Daoy (cell line): ENCODE measurements at places on chromosomes 11 and 22. TPM values are rescaled to one million over a fixed set of nuclear protein-coding genes. Genes with fewer than 3 reads are reported as not detected.

- DNase-seq: no peak
Observed at GRCh38 chr11:75013051-75013450, 24.3 kb downstream of the NEU3 start.

Gene ART1
- not detected in 2 replicates for total RNA-seq

Gene SLC15A3
- 3.0 and 3.9 TPM in 2 replicates for total RNA-seq

Gene CBX7
- total RNA-seq: 0.24 and 0.63 TPM in 2 replicates

Gene HSPB2
- not detected in 2 replicates for total RNA-seq

DNA sequence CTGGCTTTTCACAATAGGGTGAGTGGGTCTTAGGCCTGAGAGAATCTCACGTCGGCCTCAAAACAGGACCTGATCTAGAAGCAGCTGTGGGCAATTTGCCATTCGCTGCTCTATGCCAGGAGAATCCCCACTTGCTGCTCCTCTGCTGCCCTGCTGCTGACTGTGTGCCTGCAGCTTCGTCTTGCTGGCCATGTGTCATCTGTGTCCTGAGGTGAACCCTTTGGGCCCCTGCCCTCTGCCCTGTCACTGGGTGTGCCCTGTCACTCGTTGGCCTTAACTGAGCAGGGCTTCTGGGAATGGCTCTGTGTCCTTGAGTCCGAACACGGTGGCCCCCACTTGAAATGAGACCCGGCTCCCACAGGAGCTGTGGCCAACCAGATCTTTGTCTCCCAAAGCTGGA, 6.2 kb downstream of the NAA40 start:
- DNase-seq: no peak

Gene NFRKB
- total RNA-seq: 20.2 and 21.5 TPM in 2 replicates

GRCh38 chr11:35712533-35712932, 50.0 kb downstream of the TRIM44 start:
- DNase-seq: no peak

DNA sequence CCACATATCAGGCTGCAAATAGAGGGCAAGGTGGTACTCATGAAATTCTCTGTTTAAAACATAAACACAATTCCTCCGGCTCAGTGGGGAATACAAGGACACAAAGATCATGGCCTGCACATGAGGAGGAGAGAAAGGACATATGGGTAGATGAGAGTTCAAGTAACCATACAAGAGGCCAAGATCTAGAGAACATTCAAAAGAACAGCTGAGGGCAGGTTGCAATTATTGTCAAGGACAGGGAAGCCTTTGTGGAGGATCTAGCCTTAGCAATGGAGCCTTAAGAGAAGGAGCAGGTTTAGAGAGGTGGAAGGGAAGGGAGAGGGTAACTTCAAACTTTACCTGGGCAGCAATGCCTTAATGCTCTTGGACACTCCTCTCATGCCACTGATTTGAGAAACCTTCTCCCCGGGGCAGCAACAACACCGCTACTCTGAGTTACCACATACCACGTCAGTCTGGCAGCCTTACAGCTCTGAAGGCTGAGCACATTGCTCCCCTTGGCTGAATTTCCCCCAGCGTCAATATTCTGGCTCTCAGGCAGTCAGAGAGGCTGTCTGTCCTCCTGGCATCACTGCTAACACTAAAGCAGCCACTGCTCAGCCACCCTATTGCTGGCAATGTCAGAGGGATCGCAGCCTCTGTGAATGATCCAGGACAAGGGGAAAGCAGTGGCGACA, 55.5 kb downstream of the CLPB start:
- DNase-seq: no peak

Gene SLC17A6
- not detected in 2 replicates for total RNA-seq

Gene DGKZ
- total RNA-seq: 27.2 and 41.4 TPM in 2 replicates

Gene PATE4
- not detected in 2 replicates for total RNA-seq

DNA sequence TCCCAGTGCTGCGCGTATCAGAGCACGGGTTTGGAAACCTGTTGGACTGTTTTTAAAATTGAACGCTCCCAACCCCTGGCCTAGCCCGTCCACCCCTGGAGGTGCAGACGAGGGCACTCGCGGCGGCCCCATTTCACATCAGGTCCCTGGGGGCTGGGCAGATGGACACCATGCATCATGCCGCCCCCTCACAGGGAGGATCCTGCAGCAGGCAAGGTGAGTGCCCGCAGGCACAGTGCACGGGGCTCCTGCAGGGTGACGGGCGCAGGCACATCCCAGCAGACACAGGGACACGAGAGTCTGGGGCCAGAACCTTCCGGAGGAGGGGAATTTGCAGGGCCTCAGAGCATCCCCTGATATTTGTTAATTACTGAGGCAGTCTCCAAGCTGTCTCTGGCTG, 7.3 kb downstream of the ANO9 start:
- no peak for DNase-seq

GRCh38 chr22:22912988-22913253, 25.3 kb downstream of the IGLL5 start:
- DNase-seq: no peak

Gene XKR3
- total RNA-seq: 0.69 TPM in 1 of 2 replicates, not detected in the other

DNA sequence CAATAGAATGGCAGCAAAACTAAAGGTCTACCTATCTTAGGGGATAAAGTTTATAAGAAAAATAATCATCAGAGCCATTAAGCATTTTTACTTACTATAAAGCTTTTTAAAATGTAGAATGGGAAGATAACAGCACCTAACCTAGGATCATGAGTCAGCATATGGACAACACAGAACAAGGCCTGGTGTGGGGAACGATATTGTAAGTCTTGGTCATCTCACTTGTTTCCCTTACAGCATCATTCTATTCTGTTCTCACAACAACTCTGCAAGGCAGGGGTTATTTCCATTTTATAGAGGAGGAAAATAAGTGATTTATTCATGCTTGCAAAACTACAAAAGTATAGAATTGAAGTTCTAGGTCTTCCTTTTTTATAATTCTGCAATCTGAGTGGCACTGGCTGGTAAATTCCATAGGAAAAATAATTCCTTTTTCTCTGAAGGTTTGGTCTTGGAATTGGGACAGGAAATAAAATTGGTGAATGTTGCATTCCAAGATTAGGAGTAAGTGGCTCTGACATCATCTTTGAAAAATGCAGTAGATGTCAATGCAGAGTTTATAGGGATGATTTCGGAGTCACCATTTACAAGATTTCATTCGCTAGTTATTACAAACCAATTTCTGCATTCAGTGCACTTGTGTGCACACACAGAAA, 423.0 kb downstream of the DYNC2H1 start:
- peak; percentile 27 for DNase-seq

GRCh38 chr11:94106716-94107115, 21.9 kb upstream of the PANX1 start:
- DNase-seq: no peak

GRCh38 chr11:47534704-47535251, 18.2 kb downstream of the CELF1 start:
- DNase-seq: no peak

Gene TRIM68
- 5.4 and 9.6 TPM in 2 replicates for total RNA-seq

DNA sequence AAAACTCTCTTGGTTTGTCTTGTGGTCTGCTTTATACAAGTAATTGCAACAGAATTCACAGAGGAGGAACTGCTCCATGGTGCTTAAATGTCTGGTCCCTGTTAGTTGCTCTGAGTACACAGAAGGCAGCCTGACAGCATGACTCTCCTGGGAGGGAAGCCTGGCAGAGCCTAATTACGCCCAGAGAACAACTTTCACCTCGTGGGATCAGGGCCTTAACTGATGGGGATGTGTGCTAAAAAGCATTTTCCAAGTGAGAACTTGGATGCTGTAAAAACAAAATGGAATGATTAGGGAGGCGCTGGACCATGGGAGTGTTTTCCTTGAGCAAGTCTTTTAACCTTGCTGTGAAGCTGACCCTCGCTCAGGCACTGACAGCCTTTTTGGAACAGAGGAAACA, 154.0 kb upstream of the TENM4 start:
- DNase-seq: no peak

- DNase-seq: no peak
Observed at GRCh38 chr22:22322792-22323191, 78.2 kb downstream of the VPREB1 start.

Gene SCGB1A1
- not detected in 2 replicates for total RNA-seq

Gene MTNR1B
- total RNA-seq: not detected in 2 replicates

DNA sequence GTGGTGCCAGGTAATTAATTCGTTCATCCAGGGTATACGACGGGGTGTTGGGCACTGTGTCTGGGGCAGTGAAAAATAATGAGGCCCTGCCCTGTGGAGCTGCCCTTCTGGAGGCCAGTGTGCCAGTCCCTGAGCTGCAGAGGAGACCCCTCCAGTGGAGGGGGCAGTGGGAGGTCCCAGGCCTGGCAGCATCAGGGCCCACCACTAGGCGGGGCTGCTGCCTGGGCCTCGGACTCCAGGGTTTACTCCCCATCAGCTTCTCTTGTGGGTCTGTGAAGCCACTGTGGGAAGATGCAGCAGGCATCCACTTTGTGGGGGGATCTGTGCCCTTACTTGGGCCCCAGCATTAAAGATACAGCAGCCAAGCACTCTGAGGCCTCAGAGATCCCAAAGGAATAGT, 17.4 kb upstream of the TMPRSS6 start:
- DNase-seq: no peak

GRCh38 chr11:69746752-69747742, 28.1 kb downstream of the FGF4 start:
- no peak for DNase-seq

GRCh38 chr11:6238902-6239301, at the start of gene CNGA4:
TSS of gene CNGA4 (plus strand) at chr11:6239089. CDS start at chr11:6239207, 118 bp downstream.
- no peak for DNase-seq

GRCh38 chr22:27329966-27330645, 471.4 kb downstream of the MN1 start:
- DNase-seq: no peak

- DNase-seq: peak; percentile 11
Observed at GRCh38 chr11:105357764-105358163, 218.2 kb upstream of the CARD18 start.

GRCh38 chr11:122232985-122233384, 117.0 kb upstream of the BLID start:
- peak; percentile 58 for DNase-seq

DNA sequence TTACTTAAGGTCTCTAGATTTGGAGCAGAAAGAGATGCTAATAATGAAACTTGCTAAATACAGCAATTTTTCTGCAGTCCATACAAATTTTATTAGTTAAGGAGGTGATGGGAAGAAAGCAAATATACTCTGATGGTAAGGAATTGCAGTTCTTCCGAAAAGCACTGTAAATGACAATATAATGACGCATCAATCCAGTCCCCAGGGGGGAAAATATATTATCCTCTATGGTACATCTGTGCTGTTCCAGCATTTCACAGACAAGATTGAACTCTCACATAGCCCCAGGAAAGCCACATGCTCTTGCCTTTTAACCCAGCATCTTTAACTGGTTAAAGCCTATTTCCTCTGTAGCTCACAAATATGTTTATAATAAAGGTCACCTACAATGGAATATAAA, 416.6 kb upstream of the CCDC90B start:
- DNase-seq: no peak

DNA sequence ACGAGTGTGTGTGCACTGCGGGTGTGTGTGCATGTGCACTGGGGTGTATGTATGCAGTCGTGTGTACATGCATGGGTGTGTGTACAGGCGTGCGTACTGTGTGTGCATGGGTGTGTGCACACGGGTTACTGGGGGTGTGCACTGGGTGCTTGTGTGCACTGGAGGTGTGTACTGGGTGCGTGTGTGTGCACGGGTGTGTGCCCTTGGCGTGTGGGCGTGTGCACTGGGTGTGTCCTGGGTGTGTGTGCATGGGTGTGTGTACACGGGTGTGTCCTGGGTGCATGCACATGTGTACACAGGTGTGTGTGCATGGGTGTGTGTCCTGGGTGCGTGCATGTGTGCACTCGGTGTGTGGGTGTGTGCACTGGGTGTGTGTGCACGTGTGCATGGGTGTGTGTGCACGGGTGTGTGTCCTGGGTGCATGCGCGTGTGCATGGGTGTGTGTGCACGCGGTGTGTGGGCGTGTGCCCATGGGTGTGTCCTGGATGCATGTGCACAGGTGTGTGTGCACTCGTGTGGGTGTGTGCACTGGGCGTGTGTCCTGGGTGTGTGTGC, 39.1 kb downstream of the BRSK2 start:
- DNase-seq: no peak

Gene APOL4
- not detected in 2 replicates for total RNA-seq

GRCh38 chr11:66035653-66036333, 9.5 kb upstream of the CATSPER1 start:
- DNase-seq: no peak

DNA sequence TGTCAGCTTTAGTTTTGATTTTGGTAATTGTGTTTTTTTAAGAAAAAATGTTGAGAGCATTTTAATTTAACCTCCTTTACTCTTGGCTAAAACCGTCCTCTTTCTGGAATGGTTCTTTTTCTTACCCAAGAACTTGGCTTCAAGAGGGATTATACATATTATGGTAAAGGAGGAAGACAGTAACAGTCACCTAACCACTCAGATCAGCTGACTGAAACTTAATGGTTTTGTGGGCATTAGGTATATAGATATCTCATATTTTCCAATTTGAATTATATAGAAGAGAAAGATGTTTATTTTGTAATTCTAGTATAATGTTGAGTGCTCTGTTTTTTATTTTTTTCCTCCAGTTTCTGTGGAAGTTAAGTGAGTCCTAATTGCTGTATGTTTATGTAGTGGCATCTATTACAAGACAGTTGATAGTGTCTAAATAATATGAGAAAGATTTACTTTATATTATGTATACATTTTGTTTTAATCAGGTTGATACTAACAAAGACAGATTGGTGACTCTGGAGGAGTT, 36.6 kb upstream of the NCR3LG1 start:
- no peak for DNase-seq

Gene FAM111B
- total RNA-seq: 24.1 and 32.3 TPM in 2 replicates

DNA sequence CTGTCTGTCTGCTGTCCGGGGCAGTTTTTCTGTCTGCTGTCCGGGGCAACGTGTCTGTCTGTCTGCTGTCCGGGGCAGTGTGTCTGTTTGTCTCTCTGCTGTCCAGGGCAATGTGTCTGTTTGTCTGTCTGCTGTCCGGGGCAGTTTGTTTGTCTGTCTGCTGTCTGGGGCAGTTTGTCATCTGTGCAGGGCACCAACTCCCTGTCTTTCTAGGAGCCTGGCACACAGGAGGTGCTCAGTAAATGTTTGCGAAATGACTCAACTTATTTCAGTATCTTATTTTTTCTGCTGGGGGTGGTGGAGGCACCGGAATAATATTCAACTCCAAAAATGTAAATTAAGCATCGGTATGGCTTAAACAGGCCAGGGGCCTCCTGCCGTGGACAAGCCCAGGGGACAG, 12.0 kb upstream of the TTLL12 start:
- no peak for DNase-seq

Gene CEP57
- total RNA-seq: 41.5 and 51.6 TPM in 2 replicates

- DNase-seq: no peak
Observed at GRCh38 chr22:19376971-19377370, 54.6 kb downstream of the HIRA start.

- DNase-seq: no peak
Observed at GRCh38 chr11:75184757-75185425, 34.0 kb downstream of the SLCO2B1 start.

DNA sequence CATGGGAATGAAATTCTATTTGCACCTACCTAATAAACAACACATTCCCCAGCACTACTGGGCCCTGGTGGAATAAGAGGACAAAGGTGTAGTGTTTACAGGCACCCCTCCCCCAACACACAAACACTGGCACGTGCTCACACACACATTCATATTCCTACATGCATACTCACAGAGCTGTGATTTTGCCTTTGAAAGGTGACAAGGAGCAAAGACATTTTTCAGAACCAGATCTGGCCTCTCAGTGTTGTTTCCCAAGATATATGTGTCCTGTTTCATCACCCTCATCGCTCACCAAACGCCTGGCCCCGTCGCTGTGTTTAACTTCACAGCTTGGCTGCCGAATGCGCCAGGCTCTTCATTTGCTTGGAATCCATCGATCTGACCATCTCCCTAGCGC, 292.6 kb downstream of the NTM start:
- no peak for DNase-seq

Gene SYT7
- total RNA-seq: 0.34 and 0.77 TPM in 2 replicates
